ENCODE measurements at places on chromosomes 5 and 9.

DNA sequence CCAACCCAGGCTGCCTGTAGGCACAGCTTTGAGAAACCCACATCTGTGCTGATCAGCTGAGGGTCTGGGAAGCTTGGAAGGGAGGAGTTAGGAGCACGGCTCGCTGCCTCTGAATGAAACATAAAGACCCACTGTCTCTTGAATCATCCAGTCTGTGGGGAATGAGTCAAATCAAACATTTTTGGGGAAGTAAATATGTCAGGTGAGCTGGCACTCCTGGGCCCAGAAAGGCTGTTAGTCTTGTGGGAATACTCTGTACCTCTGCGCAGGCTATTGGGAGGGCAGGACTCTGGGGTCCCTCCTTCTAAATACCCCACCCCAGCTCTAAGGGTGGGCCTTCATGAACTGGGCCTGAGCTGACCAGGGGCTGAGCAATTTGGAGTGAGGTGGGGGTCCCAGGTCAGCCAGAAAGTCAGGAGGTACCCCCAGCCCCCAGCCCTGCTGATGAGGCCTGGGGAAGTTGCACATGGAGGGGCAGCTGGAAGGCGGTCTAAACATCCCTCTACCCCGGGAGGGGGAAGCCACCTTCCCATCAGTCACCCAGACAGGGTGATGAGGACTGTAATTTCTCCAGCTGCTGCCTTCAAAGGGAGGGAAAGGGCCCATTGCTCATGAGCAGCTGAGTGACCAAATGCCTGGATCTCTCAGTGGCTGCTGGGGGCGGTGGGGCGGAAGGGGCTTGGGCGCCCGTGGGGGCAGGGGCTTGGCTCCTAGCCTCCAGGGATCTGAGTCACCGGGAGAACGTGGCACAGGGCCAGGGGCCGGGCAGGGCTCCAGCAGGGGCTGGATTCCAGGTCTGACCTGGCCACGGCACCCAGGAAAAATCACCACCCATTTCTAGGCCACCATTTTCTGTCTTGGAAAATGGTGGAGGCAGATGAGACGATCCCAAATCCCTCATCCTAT lies 10.8 kb downstream of the FIBCD1 start:
- DNase-seq = no peak

- no peak for DNase-seq
Observed at GRCh38 chr9:132639322-132639721, 30.5 kb downstream of the DDX31 start.

DNA sequence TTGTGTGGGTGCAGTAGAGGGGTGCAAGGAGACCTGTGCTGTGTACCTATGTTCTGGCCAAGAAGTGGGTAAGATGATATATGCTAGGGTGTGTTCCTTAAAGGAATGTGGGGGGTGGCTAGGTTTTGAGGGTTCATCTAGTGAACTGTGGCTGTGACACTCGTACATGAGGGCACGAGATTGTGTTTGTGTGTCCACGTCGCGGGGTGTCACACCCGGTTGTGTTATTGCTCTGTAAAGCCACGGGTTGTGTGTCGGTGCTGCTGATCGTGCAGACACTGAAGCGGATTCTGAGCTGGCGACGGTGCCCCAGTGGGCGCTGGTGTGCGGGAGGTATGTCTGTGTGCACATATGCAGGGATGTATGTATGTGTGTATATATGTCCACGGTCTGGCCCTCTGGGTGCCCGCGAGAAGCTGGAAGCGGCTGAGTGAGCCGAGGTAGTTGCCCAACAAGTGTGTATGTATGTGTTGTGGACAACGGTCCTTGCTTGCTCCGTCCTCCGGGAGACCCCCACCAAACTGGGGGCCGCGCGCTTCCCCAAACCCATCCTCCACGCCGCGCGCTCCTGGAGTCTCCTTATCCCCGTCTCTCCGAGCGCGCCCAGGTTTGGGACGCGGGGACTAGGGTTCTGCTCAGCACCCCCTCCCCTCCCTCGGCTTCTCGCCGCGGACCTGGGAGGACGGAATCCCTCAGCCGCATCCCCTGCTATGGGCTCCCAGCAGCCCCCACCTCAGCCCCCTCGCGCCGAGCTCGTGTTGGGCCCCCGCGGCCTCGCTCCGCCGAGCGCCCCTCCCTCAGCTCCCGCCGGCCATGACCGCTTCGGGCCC lies 639 bp downstream of the PCDH1 start:
- no peak for DNase-seq

DNA sequence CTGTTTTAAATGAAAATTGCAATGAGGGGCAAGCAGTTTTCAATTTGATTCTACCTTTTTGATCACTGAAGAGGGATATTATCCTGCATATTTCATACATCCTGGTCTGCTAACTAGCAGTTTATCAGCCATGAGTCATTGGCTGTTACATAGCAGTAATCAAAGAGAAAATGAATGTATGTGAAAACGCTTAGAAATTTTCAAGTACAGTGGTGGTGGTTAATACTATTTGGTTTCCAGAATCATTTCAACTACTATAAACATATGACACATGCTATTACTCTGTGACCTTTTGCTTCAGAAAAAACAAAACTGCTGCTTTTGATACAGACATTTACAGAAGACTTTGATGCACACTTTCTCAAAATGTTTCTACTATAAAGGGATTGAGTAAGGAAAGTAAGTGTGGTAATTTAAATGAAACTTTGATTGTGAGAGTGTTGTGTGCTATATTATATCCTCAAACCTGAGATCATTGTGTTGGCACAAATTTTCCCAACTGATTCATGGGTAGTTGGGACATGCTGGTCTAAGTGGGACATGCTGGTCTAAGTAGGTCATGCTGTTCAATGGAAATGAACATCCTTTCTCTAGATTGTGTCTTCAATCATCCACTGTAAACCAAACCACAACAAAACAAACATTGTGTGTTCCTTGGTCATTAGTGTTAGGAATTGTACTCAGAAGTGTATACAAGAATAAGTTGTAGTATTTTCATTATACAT lies 5.1 kb downstream of the RNF14 start:
- DNase-seq = no peak

DNA sequence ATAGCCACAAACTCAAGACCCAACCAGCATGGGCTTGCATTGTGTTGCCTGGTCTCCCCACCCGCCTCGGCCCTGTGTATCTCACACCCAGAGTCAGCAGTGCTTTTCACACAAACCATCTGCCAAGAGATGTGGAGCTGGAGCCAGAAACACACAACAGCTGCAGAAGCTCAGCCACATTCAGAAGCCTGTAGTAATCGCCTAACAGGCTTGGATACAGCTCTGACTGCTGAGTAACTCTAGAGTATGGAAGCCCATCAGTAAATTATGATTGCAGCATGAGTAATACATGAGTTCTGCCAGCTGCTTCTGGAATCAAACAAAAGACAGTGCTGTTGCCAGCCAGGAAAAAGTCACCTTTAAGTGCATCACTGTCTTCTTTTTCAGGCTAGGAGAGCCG lies 16.0 kb downstream of the TEK start:
- no peak for DNase-seq

GRCh38 chr5:81579262-81579924 lies 171.5 kb downstream of the SSBP2 start:
- DNase-seq = no peak

DNA sequence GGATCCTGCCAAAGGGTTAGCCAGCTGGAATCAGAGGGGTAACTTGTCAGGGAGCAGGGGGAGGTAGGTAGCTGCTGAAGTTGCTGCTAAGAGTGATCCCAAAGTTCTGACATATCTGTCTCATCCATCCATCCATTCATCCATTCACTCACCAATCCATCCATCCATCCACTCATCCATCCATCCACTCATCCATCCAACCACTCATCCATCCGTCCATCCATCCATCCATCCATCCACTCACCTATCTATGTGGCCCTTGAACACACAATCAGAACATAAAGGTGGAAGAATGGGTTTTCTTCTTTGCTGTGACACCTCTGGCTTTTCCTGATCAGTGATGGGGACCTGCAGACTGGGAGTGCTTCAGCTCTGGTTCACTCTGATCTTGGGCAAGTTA lies 3.0 kb upstream of the C5orf52 start:
- no peak for DNase-seq

GRCh38 chr9:104775976-104776375 lies 12.0 kb downstream of the NIPSNAP3B start:
- no peak for DNase-seq

DNA sequence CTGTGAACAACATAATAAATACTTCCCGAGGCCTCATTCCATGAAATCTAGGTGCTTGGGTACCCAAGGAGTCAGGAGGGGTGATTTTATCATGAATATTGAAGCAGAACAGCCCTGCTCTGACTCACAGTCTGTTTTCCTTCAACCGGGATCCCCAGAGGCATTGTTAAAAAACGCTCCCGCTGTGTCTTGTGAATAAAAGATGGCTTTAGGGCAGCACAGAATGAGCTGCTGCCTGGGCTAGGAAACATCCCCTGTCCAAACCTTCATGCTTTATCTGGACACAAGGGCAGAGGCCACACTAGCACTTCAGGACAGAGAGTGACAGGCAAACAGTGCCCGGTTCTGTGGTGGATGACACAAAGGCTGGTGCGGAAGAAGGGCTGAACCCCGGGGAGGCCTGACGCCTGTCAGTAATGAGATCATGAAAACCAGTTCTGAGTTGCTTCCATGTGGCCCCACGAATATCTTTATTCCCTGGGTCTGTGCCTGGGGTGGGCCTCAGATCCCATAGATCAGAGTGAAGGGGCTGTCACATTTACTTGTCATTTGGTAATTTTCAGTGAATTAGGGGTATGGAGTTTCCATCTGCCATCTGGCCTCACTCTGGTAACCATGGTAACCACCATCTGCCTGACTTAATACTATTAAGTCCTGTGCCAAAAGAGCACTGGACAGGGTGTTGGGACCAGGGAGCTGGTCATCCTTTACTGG lies 2.6 kb downstream of the IGFBPL1 start:
- no peak for DNase-seq

GRCh38 chr5:16082053-16082452 lies 97.5 kb downstream of the MARCHF11 start:
- DNase-seq = no peak

DNA sequence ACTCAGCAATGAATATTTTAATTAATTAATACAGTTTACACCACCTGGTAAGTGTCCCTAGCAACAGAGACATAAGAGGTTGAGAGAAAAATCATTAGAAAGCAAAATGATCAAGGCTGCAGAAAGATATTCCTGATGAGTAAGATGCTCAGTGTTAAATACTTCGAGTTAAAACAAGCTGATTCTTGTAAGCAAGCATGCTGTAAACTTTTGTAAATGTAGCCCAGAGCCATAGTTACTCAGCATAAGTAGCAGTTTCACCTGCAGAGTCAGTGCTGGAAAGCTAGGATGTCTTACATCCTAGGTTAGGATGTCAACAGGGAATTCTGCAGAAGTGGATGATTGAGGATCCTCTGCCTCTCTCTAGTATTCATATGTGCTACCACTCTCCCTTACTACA lies 4.2 kb downstream of the PRKACG start:
- DNase-seq = no peak

- DNase-seq = no peak
Observed at GRCh38 chr5:54285686-54286085, 24.7 kb downstream of the ARL15 start.

DNA sequence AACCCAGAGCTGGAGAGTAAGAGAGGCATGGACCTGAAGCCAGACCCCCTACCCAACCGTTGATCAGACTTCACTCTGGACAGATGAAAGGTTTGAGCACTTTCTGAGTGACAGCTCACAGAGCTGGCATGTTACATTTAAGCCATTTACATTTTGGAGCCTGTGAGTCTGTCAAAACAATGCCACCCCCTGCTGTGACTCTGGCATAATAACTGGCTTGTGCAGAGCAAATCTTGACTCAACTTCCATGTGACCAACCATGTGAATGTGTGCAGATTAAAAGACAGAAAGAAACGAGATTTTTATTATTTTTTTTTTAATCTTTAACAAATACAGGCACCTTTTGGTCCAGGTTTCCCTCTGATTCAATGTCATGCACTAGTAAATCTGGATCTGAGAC lies 48.5 kb downstream of the MFAP3 start:
- no peak for DNase-seq

DNA sequence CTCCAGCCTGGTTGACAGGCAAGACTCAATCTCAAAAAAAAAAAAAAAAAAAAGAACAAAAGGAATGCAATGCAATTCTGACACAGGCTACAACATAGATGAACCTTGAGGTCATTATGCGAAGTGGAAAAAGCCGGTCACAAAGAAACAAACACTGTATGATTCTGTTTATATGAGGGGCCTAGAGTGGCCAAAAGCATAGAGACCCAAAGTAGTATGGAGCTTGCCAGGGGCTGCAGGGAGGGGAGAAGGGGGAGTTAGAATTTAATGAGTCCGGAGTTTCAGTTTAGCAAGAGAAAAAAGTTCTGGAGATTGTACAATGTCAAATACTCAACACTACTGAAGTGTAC lies 33.2 kb upstream of the ASS1 start:
- DNase-seq = no peak

DNA sequence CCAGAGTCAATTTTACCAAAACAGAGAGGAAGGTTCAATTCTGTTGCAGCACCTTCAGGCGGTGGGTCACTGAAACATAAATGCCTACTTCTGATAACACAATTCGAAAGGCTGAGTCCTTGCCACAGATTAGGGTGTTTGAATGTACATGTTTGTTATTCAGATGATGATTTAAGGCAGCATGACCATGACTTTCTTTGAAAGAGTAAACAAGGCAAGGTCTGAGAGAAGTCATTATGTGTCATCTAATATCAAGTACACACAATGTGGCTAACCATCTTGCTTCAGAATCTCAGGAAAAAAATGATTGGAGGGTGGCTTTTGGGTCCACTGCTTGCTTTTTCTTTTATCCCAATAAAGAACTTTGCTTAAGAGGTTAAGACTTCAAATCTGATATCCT lies 457.5 kb downstream of the TAF11L14 start:
- DNase-seq = no peak

All from stimulated activated CD4-positive, alpha-beta T cell treated with anti-CD3 and anti-CD28 coated beads, Interleukin-15, amount 100 ng/mL, for 1 hour (primary cell).